ENCODE measurements at places on chromosomes 12 and 14.

DNA sequence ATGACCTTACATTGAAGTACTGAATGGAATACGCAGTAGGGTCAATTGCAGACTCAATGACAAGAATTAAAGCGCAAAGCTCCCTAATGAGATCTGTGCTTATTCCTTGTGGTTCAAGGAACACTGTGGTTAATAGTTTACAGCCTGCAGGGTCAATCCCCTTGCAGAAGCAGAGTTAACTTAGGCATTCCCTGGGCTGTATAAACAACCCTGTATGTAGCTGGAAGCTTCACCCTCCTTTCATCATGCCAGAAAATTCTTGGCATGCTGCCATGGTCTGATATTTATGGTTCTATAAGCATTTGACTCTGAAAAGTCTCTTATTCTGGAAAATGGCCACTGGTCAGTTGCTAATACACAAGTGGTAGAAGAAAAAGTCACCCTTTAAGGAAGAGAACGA lies 227.7 kb downstream of the NOVA1 start:
- DNase-seq: no peak

DNA sequence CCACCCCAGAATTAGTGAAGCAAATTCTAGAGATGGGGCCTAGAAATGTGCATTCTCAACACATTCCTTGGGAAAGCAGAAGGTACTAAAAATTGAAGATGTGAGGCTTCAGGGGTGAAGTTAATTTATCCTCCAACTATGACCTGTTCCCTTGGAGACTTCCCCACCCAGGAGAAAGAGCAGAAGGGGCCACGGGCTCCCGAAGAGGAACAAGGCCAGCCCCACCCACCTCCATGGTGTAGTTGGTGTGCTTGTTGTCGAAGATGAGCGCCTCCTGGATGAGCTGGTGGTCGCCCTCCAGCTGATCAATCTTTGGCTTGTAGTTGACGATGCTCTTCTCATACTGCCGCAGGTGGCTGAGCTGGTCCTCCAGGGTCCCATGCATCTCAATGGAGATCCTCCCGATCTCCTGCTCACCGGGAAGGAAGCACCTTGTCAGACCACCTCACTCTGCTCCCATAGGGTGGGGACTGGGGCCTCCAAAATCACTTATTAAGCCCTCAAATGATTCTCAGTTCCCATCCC lies 87.8 kb upstream of the ZFP36L1 start:
- DNase-seq: no peak

DNA sequence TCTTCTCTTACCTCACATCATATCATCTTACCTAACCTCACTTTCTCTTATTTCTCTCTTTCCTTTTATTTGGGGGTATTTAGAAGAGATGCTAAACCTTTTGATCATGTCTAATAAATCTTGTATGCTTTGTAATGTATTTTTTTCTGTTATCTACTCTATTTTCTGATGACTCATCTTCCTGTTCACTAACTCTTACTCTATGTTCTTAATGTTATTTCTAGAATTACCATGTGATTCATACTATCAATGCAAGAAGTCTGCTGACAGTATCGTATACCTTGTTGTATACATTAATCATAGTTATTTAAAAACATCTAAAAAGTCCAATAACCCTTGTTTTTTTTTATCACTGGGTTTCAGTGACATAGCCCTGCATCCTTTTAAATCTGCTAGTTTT lies 62.3 kb downstream of the MGAT4C start:
- no peak for DNase-seq

- DNase-seq: no peak
Observed at GRCh38 chr14:79971330-79971729, 240.0 kb downstream of the DIO2 start.

- no peak for DNase-seq
Observed at GRCh38 chr12:78571953-78572352, 292.6 kb upstream of the SYT1 start.

GRCh38 chr12:3670083-3670620 lies 82.8 kb downstream of the CRACR2A start:
- no peak for DNase-seq

GRCh38 chr12:116591855-116592637 lies 32.9 kb downstream of the MAP1LC3B2 start:
- DNase-seq: no peak

DNA sequence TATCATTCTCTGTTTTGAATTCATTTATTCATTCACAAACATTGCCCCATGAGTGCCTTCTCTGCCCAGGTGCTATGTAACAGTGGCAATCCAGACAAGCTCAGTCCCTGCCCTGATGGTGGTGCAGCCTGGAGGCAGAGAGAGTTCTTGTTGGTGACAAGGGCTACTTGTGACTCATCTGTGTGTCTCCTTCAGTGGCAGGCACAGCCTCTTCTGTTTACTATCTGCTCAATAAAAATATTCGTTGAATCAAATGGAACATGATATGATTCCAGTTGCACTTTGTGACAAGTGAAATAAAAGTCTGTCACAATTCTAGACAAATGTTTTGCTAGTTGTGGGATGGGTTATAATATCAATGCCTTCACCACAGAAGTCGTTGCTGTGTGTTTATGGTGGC lies 20.6 kb upstream of the CPM start:
- DNase-seq: no peak

- no peak for DNase-seq
Observed at GRCh38 chr12:20421421-20421820, 53.1 kb downstream of the PDE3A start.

- DNase-seq: no peak
Observed at GRCh38 chr12:105470601-105471000, 140.1 kb downstream of the C12orf75 start.

DNA sequence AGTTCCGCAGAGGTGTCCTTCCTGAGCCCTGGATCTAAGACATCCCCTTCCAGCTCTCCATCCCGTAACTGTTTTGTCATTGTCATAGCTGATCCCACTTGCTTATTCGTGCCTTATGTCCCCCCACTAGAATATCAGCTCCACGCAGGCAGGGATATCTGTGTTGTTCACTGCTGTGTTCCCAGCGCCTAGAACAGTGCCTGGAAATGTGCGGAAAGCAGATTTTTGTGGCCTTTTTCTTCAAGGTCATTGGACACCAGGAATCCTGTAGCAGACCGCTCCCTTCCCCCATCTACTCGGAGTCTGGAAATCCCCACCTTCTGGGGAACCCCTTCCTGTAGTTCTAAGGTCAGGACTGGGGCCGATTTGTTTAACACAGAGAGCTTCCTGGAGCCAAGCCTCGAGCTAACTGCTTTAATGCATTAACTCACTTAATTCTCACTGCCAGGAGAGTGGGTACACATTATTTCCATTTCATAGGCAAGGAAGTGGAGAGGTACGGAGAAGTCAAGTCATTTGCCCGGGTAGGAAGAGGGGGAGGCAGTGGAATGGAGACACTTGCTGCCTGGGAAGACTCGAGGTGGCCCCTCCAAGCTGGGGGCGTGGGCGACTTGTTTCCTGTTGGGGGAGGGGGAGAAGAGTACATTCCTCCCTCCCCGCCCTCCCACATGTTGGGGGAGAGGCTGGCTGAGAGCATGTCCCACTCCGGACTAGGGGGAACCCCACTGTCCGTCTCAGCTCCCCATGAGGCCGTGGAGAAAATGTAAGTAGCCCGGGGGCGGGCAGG lies 1.2 kb upstream of the SH2B3 start:
- peak; percentile 55 for DNase-seq

GRCh38 chr12:58066296-58066695 lies 124.9 kb downstream of the ATP23 start:
- DNase-seq: no peak

DNA sequence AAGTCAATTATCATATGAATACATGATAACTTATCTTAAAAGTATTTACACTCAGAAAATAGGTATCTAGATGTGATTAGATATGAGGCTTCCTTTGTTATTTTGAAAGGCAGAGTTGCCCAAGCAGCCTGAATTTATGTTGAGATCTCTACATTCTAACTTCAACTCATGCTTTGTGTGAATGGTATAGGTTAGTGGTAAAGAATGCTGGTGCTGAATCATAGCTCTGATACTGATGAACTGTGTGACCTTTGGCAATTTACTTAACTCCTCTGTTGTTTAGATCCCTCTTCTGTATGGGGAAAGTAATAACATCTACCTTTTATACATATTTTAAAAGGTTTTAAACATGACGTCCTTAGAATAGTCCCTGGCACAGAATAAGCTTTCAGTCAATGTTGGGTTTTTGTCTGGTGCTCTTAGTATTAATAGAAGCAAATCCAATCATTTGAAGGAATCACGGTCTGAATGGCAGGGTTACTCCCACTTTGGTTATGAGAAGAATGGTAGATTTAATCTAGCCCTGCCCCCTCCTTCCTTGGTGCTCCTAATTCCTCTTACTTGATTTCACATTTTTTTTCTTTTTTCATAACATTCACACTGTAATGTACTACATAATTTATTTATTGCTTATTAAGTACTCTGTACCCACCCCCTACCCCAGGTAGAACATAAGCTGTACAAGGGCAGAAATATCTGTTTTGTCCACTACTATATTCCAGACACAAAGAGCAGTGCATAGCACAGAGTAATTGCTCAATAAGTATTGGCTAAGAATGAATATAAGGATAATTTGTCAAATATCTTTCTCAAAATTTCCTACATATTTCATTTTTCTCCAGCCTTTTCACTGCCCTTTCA lies 203.3 kb upstream of the KRR1 start:
- DNase-seq: no peak

DNA sequence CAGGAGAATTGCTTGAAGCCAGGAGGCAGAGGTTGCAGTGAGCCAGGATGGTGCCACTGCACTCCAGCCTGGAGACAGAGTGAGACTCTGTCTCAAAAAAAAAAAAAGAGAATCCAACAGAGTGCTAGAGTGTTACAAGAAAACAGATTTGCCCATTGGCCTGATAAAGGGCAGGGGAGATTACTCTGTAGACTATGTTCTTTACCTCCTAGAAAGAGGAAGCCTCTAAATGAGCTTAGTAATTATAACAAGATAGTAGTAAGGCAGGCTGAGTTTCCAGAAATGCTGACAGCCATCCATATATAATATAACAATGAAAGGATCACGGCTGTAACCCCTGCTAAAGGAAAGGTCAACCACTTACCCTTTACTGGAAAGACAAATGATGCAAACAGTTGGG lies 24.4 kb downstream of the AK7 start:
- no peak for DNase-seq

- no peak for DNase-seq
Observed at GRCh38 chr12:79370021-79370420, 320.7 kb downstream of the PAWR start.

DNA sequence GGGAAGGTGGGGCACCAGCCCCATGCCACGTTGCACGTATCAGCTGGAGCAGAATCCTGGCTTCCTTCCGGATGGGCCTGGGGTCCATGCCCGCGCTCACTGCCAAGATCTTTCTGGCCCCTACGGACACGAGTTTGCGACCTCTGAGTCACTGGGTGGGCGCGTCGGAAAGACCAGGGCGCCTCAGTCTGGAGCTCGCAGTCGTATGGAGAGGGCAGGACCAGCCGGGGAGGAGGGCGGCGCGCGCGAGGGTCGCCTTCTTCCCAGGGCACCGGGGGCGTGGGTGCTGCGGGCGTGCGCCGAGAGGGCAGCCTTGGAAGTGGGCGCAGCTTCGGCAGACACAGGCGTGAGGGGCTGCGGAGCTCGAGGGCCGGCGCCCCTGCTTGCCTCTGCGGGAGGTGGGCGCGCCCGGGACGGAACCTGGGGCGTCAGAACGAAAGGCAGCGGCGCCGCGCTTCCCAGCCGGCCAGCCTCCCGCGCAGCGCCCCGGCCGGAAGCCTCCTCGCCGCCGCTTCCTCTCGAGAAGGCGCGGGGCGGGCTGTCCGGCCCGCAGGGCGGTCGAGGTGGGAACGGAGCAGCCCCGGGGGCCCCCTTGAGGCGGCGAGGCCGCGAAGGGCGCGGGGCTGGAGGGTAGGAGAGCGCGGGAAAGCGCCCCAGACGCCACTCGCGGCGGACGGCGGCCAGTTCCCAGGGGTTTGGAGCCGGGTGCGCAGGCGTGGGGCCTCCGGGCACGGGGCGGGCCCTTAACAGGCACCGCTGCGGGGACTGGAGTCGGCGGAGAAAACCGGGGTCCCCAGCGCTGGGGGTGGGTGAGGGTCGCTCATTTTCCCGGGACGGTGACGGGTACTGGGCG lies at the start of gene ARL6IP4:
Gene ARL6IP4, plus strand, starts transcription at position 499 of the 853 bp plus-strand sequence. CDS start 459 bp downstream, outside the sequence.
- peak; percentile 55 for DNase-seq

DNA sequence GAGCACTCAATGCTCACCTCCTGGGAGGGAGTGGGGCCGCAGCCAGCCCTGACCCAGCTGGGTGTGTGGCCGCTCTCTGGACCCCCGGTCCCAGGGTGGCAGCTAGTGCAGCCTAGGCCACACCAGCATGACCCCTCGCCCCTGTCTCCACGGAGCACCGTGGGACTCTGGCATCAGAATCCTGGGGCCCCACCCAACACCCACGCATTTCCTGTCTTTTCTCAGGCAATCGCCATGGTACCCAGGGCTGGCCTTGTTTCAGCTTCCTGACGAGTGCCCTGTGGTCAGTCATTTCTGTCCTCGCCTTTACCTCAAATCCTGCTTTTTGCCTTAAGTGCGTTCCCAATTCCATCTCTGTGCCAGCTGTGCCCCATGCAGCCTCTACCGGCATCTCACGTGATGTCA lies 15.9 kb downstream of the PACS2 start:
- DNase-seq: no peak

DNA sequence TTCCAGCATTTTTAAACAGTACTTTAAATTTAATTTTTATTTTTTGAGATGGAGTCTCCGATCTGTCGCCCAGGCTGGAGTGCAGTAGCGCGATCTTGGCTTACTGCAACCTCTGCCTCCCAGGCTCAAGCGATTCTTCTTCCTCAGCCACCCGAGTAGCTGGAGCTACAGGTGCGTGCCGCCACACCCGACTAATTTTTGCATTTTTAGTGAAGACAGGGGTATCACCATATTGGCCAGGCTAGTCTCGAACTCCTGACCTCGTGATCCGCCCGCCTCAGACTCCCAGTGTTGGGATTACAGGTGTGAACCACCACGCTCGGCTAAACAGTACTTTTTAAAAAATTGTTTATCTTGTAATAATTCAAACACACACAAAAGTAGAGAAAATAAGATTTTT lies 4.2 kb upstream of the FOXJ2 start:
- no peak for DNase-seq

GRCh38 chr12:15806826-15807225 lies 17.6 kb upstream of the EPS8 start:
- no peak for DNase-seq

GRCh38 chr12:11651381-11651780 lies 1.9 kb downstream of the ETV6 start:
- no peak for DNase-seq

- no peak for DNase-seq
Observed at GRCh38 chr12:108495054-108495453, 20.0 kb upstream of the FICD start.

DNA sequence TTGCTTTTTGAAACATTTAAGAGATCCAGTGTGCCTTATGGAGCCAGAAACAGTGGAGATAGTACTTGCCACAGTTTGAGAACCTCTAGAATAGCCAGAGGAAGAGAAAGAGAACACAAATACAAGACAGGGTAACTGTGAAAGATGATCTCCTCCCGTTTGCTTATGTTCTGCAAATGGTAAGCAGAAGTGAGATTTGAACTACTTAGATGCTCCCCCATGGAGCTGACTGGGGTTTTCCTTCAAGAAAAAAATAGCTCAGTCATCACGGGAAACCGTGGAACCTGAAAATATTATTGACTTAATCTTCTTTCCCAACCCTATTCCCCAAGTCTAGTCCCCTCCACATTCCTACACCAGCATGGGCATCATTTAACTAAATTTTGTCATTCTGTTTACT lies 87.1 kb downstream of the KIF21A start:
- no peak for DNase-seq
